ENCODE measurements at places on chromosomes 11 and 22.

DNA sequence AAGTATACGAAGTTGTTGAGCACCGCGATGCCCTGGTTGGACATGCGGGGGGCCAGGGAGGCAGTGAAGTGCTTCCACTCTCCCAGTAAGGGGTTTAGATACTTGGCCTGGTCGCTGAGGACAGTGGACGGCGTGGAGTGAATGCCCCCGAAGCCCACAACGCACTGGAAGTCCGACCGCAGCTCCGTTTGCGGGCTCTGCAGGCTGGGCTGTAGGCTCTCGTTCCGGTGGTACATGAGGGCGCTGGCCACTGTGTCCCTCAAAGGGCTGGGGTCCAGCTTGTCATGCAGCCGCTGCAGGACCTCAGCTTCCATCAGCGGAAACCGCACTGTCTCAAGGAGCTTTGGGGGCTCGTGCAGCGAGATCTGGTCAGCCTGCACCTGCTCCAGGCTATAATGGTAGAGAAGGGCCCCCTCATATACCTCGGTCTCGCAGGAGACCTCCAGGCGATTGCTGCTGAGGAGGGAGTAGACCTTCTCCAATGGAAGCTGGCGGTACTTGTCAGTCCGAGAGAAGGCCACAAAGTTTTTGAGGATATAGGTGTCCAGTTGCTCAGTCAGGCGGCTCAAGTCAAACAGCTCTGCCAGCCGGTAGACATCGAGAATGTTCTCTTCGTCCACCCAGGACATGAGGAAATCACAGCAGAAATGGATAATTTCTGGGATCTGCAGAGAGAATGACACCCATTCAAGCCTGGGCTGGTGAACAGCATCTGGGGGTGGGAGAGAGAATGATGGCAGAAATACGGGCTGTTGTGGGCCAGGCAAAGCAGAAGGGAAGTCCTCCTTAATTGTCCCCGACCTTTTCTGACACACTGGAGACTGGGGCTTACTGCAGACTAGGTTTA is 27.5 kb upstream of the SCARF2 start:
- DNase-seq, result no peak

- no peak for DNase-seq
Observed at GRCh38 chr11:11964774-11965150, 43.7 kb downstream of the DKK3 start.

- no peak for DNase-seq
Observed at GRCh38 chr11:77886401-77886800, 65.5 kb downstream of the AAMDC start.

DNA sequence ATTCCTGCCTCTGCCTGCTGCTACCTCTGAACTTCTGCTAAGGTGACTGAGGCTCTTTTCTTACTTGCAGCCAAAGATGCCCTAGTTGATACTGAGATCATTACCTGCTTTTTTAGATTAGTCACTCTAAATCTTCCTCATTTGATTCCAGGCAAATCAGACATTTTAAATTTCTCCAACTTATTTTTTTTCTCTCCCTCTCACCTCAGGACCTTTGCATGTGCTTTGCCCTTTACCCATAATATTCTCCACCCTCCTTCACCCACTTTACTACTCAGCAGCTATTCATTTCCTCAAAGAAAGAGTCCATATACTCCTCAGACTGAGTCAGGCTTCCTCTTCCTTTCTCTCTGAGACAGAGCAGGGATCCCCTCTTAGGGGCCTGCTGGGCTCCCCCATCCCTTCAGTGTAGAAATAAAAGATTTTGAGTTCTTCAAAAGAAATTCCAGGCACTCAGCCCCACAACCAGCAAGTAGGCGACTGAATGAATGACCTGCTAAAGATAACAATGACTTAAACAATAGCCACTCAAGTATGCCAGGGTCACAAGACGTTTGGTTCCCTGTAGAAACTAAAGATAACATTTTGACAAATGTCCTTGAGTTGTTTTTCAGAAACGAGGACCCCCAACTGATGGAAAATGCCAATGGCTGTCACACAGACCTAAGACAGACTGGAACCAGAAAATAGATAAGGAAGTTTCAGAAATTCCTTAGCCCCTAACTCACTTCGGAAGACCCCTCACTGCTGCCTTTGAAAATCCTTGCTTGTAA is 104.2 kb downstream of the MTNR1B start:
- no peak for DNase-seq

DNA sequence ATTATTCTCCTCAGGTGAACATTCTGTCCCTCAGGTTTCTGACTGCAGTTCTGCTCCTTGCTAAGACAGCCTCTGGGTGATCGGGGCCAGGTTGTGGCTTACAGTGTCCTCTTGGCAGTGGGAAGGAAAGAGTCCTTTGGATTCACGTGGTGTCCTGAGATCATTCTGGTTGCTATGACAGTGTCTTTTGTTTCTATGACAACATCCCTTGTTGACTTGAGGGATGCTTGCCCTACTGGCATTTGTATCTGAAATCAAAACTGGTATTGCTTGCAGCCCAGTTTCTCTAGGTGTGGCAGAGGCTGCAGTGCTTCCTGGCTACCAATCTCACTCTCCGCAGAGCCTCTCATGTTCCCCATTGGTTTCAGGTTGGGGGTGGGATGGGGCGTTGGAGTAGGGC is 151.8 kb upstream of the CCDC90B start:
- no peak for DNase-seq

GRCh38 chr22:44543781-44544477 is 45.9 kb upstream of the RTL6 start:
- no peak for DNase-seq

- no peak for DNase-seq
Observed at GRCh38 chr11:86574493-86575207, 97.8 kb downstream of the ME3 start.

GRCh38 chr22:30994960-30995359 is 25.9 kb downstream of the TUG1 start:
- DNase-seq, result no peak

DNA sequence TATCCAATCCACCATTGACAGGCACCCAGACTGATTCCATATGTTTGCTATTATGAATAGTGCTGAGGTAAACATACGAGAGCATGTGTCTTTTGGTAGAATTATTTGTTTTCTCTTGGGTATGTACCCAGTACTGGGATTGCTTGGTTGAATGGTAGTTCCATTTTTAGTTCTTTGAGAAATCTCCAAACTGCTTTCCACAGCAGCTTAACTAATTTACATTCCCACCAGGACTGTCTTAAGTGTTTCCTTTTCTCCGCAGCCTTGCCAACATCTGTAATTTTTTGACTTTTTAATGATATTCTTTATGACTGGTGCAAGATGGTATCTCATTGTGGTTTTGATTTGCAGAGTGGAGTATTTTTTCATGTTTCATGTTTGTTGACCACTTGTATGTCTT is 8.3 kb downstream of the FDX1 start:
- DNase-seq, result no peak

DNA sequence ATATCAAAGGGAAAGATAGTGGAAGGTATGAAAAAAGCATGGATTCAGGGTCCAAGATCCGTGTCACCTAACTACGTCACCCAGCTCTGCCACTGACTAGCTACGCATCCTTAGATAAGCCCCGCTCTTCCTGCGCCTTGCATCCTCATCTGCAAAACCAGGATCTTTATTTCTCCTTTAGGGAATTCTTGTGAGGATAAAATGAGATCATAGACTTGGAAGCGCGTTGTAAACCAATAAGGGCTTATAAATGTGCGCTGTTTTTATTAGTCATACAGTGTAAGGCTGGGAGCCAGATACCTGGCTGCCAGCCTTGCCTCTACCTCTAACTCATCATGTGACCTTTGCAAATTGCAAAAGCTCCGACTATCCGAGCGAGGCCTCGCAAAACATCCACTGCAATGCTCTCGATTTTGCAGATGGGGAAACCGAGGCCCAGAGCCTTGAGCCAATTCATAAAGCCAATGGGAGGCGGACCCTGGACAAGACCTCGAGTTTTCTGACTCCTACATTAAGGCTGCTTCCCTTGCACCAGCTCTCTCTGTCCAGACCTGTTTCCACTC is 753 bp downstream of the PRPF19 start:
- no peak for DNase-seq

- DNase-seq, result no peak
Observed at GRCh38 chr11:42255906-42256305, 796.5 kb upstream of the LRRC4C start.

- no peak for DNase-seq
Observed at GRCh38 chr11:61378713-61379313, 13.6 kb upstream of the TMEM216 start.

- no peak for DNase-seq
Observed at GRCh38 chr11:66981976-66982578, 7.0 kb downstream of the C11orf86 start.

- no peak for DNase-seq
Observed at GRCh38 chr11:102799681-102800340, 1.9 kb upstream of the MMP1 start.

- no peak for DNase-seq
Observed at GRCh38 chr11:103070142-103070541, 21.8 kb downstream of the DCUN1D5 start.

DNA sequence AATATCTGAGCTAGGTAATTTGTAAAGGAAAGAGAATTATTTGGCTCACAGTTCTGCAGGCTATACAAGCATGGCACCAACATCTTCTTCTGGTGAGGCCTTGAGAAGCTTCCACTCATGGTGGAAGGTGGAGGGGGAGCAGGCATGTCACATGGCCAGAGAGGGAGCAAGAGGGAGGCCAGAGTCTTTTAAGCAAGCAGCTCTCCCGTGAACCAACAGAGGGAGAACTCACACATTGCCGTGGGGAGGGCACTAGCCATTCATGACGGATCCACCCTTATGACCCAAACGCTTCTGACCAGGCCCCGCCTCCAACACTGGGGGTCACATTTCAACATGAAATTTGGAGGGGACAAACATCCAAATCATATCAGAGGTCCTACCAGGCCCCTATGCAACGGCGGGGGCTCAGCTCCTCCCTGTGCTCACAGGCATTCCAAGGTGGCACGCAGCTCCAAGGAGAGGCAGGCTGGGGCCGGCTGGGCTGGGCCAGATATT is 4.6 kb downstream of the C11orf96 start:
- DNase-seq, result no peak

GRCh38 chr11:121257976-121258375 is 34.6 kb upstream of the SC5D start:
- DNase-seq, result no peak

GRCh38 chr22:23264610-23265367 is 84.5 kb downstream of the BCR start:
- no peak for DNase-seq

DNA sequence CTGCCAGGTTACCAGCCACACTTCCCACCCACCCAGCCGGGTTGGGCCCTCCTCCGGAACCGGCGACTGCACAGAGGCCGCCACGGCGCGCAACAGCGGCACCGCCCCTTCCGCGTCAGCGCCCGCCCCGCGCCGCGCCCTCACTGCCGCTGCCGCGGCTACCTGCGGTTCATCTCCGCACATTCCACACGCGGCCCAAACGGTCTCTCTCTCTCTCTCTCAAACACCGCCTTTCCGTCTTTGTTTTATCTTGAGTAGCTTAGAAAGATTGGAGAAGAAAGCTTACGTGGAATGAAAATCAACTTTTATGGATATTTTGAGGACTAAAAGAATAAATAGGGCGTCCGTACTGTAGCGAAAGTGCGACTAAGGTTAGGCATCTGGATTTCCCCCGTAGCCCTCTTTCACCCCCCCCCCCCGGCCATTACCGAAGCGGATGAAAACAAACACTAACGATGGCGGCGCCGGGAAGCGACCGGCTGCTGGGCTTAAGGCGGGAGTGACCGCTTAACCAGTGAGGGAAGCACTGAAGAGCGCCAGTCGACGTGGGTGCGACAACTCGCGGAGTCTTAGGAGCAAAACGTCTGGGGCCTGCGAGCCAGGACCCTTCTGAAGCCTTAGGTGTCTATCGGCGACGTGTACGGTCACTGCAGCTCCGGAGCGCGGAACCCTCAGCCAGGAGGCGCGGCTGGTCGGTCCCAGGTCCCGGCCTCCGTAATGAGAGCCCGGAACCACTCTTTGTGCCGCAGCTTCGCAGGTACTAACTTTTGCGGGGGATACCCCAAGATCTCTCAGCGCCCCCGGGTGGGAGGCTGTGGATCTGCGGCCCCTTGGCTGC is at the start of the genes ATG13 and HARBI1:
Gene ATG13, plus strand, starts transcription at position 420 of the 838 bp plus-strand sequence. CDS start 26,739 bp downstream, outside the sequence.
Gene HARBI1, minus strand, starts transcription at position 94 of the 838 bp plus-strand sequence. CDS start 990 bp downstream, outside the sequence.
- peak; percentile 87 for DNase-seq

DNA sequence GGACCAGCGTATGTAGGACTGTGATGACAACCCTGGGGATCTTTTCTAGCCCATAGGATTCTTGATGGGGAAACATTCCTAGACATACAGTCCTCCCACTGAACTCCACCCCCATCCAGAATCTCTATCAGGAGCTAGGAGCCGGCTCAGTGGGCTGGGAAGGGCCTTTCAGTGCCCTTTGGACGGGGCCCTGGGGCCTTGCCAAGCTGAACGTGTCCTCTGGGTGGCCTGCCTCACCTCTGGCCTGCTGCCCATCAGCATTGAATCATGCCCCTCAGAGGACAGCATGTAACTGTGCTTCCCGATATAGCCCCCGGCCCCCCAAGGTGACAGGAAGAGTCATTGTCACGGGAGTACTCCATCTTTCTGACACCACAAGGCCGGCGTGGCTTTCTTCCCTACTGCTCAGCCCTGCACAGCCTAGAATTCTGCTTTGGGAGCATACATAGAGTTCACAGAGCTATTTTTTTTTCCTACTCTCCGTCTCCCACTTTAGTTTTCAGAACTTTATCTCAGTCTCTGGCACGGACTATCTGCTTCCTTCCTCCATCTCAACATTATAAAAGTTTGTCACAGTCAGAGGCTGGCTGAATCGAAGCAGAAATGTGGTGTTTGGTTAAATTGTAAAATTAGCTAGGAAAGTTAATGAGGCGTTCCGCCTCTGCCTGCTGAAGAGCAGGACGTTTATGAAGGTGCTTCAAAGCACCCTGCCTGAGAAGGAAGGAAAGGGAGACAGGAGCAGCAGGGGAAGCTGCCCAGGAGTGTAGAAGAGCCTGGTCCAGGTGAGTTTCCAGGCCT is 111.9 kb downstream of the ZBTB16 start:
- DNase-seq, result no peak

DNA sequence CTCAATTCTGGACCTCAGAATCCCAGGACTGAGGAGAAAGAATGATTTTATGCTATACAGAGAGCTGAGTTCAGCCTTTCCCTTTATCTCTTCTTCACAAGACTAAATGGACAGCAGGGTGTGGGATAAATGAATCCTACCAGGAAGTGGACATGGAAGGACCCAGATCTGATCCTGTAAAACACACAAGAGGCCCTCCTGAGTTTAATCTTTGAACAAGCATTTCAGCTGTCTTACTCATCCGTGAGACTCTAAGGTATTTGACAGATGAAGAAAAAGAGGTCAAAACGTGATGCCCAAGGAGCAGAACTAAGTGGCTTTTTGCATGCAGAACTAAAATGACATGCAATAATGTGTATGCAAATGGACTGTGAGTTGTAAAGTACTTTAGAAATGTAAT is 511.3 kb downstream of the DLG2 start:
- DNase-seq, result no peak

DNA sequence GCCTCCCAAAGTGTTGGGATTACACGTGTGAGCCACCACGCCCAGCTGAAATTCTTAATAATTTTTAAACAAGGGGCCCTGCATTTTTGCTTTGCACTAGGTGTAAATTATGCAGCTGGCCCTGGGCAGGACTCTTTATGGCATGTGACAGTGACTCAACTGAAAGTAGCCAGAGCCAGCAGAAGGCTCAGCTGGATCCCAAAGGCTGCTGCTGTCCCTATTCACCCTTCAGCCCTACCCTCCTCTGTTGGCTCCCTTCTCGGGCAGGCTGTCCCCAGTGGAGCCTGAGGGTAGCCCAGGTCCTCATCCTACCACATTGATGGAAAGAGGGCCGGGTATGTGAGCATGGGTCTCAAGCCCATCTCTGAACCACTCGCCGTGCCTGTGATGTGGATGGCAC is 45.6 kb downstream of the CD82 start:
- no peak for DNase-seq

- DNase-seq, result no peak
Observed at GRCh38 chr22:35742342-35743100, 24.8 kb downstream of the APOL5 start.

All from activated naive CD8-positive, alpha-beta T cell treated with anti-CD3 and anti-CD28 coated beads, Interleukin-2, amount 50 U/mL, for 16 hours (primary cell).